ENCODE measurements at places on chromosomes 13 and 19.

DNA sequence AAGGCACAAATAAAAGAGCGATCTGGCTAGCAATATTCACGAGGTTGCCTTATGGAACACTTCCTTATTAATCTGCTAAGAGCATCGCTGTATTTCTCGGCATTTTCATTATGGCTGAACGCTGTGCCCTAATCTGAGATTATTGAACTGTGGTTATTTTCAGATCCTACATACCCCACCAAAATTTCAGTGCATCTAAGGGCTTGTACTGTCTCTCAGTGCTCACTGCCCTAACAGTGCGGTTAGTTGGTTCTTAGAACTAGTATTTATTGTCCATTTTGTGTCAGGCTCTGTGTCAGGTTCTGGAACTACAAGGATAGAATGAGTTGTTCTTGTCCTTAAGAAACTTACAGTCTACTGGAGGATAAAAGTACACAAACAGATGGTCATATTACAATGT is 51.6 kb downstream of the FLT3 start:
- H3K4me1 ChIP-seq: peaks cover 11% of the 10 kb centered on the region
- no peak overlapping the region for H3K4me3 ChIP-seq
- peaks cover 2% of the 10 kb centered on the region for H3K36me3 ChIP-seq
- H3K27ac ChIP-seq: no peak overlapping the region

DNA sequence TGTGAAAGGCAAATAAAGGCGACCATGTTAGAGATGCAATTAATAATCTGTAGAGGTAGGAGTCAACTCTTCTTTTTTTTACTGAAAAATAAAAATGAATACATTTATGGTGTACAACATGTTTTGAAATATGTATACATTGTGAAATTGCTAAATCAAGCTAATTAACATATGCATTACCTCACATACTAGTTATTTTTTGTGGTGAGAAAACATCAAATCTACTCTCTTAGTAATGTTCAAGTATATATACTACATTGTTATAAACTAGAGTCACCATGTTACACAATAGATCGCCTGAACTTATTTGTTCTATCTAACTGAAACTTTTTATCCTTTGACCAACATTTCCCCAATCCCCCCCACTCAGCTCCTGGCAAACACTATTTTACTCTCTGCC is 143.2 kb downstream of the POU4F1 start:
- H3K27ac ChIP-seq: no peak overlapping the region
- H3K27me3 ChIP-seq: no peaks in the 10 kb centered on the region
- H3K4me3 ChIP-seq: no peak overlapping the region

- no peak overlapping the region for H3K27ac ChIP-seq
- no peaks in the 10 kb centered on the region for H3K36me3 ChIP-seq
- H3K4me3 ChIP-seq: no peak overlapping the region
These were observed 3.0 kb upstream of the PLIN4 start for GRCh38 chr19:4521170-4521887.

DNA sequence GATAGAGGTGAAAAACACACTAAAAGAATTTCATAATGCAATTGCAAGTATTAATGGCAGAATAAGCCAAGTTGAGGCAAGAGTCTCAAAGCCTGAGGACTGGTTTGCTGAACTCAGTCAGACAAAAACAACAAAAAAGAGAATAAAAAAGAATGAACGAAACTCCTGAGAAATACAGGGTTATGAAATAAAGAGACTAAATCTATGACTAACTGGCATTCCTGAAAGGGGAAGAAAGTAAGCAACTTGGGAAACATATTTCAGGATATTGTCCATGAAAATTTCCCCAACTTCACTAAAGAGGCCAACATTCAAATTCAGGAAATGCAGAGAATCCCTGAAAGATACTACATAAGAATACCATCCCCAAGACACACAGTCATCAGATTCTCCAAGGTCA is 47.8 kb downstream of the UBL3 start:
- H3K36me3 ChIP-seq: peaks cover 6% of the 10 kb centered on the region
- peaks cover 17% of the 10 kb centered on the region for H3K4me1 ChIP-seq
- no peak for DNase-seq
- H3K27ac ChIP-seq: no peak overlapping the region
- H3K4me3 ChIP-seq: no peak overlapping the region

DNA sequence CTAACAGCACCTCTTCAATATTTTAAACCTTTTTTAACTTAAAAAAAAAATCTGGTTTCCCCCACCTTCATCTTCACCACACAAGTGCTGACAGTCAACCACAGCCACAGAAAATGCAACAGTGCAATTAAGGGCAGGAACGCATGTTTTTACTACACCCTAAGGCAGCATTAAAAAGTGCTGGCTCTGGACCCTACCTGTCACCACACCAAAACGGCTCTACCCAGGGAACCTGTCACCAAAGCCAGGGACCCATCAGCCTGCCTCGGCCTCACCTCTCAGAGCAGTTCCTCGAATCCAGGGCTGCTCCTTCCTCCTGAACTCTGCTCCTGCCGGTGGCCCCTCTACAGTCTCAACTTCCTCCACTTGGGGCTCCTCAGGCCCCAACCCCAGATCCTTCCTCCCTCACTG is 22.5 kb upstream of the SLC35E1 start:
- peaks cover 79% of the 10 kb centered on the region for H3K4me1 ChIP-seq
- H3K27me3 ChIP-seq: no peaks in the 10 kb centered on the region
- DNase-seq: peak; percentile 73
- peaks cover 2% of the 10 kb centered on the region for H3K36me3 ChIP-seq

GRCh38 chr13:46676378-46676725 is 120.6 kb downstream of the ESD start:
- no peak for DNase-seq
- peaks cover 24% of the 10 kb centered on the region for H3K4me1 ChIP-seq
- H3K27me3 ChIP-seq: no peaks in the 10 kb centered on the region
- peak overlapping the region; percentile 38 for H3K27ac ChIP-seq
- H3K4me3 ChIP-seq: no peak overlapping the region
